ACHN (cell line): ENCODE measurements at places on chromosomes 5 and 9.

- DNase-seq: peak; percentile 23
Observed at GRCh38 chr5:54644226-54644625, 126.7 kb downstream of the SNX18 start.

- DNase-seq: no peak
Observed at GRCh38 chr5:23994581-23995370, 487.4 kb downstream of the PRDM9 start.

DNA sequence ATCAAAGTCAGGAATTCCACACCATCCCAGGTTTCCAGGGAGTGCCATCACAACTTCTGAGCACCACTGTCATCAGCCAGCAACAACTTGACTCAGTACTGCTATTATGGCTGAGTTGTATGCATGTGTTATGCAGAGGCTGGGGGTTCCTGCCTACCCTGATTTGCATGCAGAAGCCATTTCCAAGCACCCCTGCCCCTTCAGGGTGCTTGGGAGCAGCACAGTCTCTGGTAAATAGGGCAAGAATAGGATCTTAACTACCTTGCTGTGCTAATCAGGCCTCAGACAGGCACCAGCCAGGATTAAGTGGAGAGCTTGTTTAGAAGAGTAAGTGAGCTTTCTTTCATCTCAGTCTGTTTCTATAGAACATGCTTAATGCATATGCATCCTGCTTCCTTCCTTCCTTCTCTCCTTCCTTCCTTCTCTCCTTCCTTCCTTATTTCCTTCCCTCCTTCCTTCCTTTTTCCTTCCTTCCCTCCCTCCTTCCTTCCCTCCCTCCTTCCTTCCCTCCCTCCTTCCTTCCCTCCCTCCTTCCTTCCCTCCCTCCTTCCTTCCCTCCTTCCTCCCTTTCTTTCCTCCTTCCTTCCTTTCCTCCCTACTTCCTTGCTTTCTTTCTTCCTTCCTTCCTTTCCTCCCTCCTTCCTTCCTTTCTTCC lies 175.7 kb downstream of the FRMD3 start:
- DNase-seq: no peak

GRCh38 chr5:8462565-8462964 lies 593.6 kb downstream of the MTRR start:
- DNase-seq: no peak

- no peak for DNase-seq
Observed at GRCh38 chr5:116738239-116738614, 163.6 kb upstream of the SEMA6A start.

- no peak for DNase-seq
Observed at GRCh38 chr9:114988962-114989599, 58.7 kb upstream of the TNFSF8 start.

DNA sequence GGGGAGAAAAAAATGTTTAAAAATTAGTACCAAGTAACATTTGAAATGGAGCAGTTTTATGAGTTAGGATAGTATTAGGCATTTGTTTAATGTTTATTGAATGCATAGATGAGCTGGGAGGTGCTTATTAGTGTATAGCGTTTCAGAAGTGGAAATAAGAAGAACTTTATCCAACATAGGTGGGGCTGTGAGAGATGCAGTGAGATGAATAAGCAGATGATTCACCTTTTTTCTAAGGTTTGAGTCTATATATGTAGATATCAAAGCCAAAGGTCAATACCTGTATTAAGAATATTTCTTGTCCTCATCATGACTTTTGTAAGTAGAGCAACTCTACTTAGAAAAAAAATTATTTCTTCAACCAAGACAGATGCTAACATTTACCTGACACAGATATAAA lies 54.6 kb upstream of the POU4F3 start:
- DNase-seq: no peak

- DNase-seq: no peak
Observed at GRCh38 chr5:139658501-139658927, 10.4 kb downstream of the CXXC5 start.

DNA sequence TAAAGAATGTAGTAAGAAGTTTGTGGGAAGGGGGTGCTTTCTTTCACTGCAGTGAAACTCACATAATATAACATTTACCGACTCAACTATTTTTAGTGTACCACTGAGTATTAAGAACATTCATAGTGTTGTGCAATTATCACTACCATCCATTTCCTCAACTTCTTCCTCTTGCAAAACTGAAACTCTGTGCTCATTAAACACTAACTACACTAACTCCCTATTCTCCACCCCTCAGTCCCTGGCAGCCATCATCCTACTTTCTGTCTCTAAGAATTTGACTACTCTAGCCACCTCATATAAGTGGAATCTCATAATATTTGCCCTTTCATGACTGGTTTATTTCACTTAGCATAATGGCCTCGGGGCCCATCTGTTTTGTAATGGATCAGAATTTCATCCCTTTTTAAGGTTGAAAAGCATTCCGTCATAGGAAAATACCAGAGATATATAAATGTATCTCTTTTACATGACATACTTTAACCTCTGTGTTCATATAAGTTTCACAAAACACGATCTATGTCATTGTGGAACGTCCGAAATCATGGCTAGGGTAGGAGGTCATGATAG lies 56.3 kb upstream of the DIRAS2 start:
- no peak for DNase-seq
